Stimulated activated naive CD4-positive, alpha-beta T cell treated with Interleukin-2 at 50 U/mL for 16 hours (primary cell): ENCODE measurements at places on chromosomes 5 and 9.

DNA sequence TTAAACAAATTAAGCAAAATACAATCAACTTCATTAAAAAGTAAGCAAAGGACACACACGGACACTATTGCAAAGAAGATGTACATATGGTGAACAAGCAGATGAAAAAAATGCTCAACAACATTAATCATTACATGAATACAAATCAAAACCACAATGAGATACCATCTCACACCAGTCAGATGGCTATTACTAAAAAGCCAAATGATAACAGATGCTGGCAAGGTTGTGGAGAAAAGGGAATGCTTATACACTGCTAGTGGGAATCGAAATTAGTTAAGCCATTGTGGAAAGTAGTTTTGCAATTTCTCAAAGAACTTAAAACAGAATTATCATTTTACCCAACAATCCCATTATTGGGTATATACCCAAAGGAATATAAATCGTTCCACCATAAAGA, 636.2 kb upstream of the ST8SIA4 start:
- no peak for DNase-seq

DNA sequence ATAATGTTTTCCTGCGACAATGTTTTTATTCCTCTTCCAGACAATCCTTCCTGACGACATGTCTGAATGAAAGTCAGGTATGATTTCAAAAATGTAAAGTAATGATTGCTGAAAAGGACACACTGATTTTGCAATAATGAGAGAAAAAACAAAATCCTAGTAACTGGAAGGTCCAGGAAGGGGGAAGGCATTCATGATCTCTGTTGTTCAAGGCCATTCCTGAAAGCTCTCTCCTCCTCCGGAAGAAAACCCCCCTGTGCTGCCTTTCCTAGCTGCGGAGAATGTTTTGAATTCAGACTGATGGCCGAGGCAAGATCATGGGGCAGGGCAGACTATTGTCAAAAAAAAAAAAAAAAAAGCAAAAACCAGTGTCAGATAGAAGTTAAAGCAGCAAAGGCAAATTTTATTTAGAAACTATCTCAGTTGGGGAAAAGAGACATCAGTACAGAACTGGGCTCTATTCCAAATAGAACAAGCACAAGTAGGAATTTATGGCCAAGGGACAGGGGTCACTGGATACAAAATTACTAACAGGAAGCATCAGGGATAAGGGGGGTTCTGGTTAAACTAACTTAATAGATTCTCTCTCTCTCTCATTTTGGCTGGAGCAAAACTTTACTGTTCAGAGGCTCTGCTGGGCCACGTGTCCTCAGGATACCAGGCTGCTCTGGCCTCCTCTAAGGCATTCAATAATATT, 36.5 kb upstream of the CTSV start:
- DNase-seq, result no peak

DNA sequence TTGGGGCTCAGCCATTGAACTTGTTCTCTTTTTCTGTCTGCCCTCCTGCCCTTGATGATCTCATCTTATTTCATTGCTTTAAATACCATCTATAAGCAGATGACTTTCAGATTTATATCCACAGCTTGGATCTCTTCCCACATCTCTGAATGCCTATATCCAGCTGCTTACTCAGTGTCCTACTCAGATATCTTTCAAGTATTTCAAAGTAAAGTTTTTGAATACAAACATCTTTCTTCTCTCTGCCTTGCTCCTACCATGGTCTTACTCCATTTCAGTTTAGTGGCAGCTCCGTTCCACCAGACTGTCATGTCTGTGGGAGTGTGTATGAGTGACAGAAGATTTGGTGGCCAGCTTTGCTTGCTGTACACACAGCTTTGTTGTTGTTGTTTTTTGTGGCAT, 59.7 kb downstream of the ERBIN start:
- no peak for DNase-seq

- no peak for DNase-seq
Measured at GRCh38 chr5:13501176-13501575, 443.3 kb downstream of the DNAH5 start.

DNA sequence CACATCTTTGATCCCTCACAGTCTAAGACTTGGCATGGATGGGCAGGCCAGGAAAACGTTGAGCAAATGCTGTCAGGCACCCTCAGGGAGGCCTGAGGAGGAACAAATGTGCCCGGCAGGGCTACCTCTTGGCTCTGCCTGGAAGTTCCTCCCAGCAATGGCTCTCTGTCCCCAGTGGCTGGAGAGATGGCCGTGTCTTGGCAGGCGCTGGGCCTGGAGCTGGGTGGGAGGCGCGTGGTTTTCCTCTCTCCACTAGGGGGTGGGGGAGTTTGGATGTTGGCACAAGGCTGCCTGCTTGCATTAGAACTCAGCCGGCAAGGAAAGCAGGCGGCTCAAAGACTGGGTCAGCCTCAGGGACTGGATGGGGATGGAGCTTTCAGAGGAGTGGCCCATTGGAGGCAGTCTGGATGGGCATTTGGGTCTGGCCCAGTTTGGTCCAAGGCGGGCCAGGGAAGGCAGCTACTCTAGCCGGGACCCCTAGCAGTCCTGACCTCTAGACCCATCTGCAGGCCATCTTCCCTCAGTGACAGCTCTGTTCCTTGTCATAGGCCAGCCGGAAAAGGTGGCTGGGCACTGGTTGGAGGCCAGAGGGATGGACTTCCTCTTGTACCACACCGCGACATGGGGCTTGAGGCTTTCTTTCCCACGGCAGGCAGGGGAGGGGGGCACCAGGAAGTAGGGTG, 68.2 kb upstream of the STC2 start:
- no peak for DNase-seq

DNA sequence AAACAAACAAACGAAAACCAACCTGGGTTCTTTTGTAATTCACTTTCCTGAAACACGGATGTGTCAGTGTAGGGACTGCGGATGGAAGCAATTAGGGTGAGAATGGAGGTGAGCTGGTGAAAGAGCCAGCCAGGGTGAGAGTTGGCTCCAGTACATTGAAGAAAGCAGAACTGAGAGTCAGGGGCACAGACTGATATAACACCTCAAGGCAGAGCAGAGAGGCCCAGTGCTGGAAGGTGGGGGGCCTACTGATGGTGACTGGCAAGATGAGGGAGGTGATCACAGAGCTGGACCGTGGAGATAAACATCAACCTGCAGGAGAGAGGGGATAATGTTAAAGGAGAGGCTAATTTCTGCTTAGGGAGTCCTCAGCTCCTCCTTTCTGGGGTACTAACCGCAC, 221.1 kb downstream of the MAN2A1 start:
- no peak for DNase-seq

DNA sequence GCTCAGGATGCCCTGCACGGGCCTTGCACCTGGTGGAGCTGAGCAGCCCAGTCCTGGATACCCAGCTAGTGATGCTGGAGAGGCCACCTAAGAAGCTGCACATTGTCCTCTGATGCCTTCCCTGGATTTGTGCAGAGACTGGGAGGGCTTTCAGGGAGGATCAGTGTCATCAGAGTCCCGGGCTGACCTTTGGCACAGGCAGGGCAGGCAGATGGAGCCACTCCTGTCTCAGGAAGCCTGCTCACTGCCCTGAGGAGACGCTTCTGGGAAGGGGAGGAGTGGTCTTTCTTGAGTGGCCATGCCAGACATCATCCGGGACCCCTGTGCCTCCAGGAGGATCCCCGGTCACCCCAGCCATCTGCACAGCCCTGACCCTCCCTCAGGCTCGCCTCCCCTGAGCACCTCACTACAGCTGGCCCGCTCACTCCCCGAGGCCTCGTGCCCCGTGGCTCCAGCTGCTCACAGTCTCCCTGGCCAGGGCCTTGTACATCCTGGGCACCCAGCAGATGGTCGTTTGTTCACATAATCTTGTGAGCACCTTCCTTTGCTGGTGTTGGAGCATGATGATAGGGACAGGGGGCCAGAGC, 47.2 kb upstream of the FCN2 start:
- DNase-seq, result no peak

- DNase-seq, result no peak
Measured at GRCh38 chr9:70587201-70587600, 172.7 kb upstream of the KLF9 start.

DNA sequence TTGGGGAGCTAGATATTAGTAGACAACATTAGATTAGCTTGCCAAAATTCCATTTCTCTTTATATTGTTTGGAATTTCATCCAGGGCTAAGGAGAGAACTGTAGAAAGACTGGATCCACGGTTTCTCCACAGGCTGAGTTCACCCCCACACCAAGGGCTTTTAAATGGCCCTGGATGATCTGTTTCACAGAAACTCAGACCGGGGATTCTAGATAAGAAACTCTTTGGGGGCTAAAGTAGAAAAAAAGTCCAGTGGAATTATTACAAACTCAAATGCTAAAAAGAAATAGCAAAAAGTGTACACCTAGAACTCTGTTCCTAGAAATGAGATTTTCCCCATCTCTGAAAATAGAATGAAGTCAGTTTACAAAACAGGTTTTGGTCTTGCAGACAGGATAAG, 80.9 kb downstream of the SUSD1 start:
- no peak for DNase-seq

- no peak for DNase-seq
Measured at GRCh38 chr9:468766-469426, 254.2 kb downstream of the DOCK8 start.

DNA sequence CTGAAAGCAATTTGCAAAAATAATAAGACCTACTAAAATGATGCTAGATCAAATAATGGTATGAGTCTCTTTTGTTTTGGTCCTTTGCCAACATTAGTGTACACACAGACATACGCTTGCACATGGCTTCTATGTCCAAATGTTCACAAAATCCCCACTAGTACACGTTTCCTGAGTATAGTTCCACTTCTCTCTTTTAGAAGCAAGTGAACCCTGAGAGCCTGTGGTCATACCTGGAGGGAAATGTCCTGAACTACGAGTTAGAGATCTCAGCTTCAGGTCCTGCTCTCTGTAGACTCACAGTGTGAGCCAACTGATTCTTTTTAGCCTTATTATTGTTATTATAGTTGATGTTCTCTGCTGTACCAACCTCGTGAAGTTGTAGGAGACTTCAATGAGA, 47.3 kb upstream of the ACTBL2 start:
- no peak for DNase-seq

DNA sequence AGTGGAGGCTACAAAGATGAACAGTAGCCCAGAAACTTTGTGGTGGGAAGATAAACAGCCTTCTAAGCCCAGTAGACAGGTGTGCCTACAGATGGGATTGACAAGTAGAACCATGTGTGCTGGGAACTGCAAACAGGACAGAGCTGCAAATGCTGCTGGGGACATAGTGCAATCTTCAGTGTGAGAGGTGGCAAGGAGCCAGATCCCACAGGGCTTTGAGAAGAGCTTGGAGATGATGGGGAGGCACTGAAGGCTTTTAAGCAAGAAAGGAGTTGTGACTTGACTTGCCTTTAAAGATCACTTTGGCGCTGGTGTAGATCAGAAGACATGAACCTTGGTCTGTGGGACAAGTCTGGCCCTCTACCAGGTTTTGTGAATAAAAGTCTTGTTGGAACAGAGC, 675.2 kb downstream of the ACTL7B start:
- no peak for DNase-seq

DNA sequence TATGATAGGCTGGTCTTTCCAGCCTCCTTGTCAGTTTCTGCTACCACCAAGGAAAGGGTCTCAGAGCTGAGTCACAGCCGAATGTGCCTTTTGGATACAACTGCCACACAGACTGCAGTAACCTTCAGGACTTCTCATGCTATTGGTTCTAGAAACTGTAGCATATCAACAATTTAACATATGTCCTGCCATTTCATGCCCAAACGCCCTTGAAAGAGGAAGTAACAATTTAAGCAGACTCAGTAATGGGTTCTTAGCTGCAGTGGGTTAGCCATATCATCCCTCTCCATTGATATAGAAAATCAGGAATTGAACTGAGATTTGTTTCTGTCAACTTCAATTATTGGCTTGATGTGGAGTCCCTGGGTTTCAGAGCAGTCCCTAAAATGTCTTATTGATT, 4.1 kb upstream of the CLK4 start:
- no peak for DNase-seq

- no peak for DNase-seq
Measured at GRCh38 chr9:21555911-21556310, 73.8 kb upstream of the IFNE start.

DNA sequence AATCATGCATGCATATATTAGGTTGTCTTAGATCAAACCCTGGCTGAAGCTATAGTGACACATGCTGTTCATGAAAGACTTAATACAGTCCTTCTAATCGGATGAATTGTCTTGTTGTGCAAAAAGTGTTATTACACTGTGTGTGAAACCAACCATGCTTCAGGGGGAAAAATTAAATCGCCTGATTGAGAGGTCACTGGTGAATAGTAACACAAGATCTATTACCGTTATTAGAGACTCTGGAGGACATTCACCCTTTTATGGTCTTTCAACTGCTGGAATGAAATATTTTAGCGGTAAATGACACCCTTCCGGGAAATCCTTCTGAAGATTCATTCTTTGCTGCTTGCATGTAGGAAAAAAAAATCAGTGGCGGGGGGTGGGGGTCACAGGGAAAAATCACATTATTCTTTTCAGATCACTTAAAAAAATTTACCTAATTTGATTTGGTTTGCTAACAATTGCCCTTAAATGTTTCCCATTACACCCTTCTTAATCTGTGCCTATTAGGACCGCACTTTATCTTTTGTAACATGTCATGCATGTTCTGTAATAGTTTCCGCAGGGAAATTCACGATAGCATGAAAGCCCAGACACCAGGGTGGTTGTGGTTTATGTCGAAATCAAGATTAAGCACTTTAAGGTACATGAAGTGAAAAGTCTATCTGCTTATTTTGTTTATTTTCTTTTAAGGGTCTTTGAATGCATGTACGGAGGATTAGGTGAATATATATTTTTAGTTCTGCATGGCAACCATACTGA, 120.6 kb downstream of the FOCAD start:
- DNase-seq, result no peak

- no peak for DNase-seq
Measured at GRCh38 chr5:143094087-143094521, 309.4 kb downstream of the NR3C1 start.

DNA sequence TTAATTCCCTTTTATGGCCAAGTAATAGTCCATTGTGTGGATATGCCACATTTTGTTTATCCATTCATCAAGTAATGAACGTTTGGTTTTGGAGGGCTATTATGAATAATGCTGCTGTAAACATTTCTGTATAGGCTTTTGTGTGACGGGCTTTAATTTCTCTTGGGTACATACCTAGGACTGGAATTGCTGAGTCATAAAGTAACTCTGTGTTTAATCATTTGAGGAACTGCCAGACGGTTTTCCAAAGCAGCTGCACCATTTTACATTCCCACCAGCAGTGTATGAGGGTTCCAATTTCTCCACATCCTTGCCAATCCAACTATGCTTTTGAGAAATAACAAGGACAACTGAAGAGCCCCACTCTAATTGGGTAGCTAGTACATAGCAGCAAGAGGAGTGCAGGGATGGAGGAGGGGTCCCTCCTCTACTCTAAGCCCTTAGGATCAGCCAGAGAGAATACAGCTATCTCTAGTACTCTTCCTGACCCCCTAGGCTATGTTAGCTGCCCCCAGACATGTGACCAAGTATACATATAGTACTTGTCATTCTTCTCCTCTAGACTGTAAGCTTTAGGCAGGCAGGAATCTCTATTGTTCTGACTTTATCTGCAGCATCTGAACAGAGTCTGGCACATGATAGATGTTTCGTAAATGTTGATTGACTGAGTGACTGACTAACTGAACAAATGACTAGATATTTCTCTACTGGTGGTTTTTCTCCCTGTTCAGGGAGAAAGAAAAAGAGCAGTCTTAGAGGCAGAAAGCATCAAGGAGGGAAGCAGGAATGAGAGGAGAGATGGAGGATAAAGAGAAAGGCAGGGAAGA, 22.1 kb upstream of the MATR3 start:
- DNase-seq, result no peak
